Stimulated activated CD8-positive, alpha-beta memory T cell treated with anti-CD3 and anti-CD28 coated beads, Interleukin-4, amount 100 ng/mL, for 4 hours (primary cell): ENCODE measurements at places on chromosomes 4 and X.

DNA sequence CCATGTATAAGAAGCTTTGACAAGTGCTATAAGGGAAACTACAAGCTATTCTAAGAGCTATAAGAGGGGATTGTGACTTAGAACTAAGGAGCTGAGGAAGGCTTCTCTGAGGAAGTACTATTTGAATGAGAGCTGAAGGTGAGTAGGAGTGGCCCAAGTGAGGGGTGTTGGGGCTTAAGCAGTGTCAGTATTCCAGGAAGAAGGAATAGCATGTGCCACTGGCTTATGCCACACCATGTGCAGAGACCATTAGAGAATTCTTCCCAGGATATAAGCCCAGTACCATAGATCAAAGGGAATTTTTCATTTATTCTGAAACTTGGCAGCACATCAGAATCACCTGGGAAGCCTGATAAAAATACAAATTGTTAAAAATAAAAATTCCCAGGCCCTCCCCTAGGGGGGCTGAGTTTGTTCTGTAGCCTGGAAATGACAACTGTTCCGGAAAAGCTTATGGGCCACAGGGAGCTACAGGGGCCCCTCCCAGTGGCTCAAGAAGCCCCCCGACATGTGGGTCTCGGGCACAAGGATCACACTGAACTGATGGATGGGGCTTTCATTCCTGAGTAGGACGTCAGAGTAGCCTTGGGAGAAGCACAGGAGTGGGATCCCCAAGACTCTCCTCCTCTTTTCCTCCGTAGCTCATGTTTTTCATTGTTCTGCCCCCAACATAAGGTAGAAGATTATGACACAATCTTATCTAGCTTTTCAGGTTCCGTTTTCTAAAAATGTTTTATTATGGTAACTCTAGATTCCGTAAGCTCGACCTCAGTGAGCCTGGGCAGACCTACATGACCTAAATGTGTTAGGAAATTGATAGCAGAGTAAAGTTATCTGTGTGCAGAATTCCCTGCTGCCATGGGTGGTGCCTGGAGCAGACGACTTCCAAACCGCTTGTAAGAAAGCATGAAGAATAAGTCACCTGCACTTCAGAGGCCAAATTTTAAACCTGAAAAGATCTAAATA lies 119.3 kb downstream of the AFF1 start:
- no peak for DNase-seq

GRCh38 chrX:118802857-118803256 lies 20.8 kb upstream of the ZCCHC12 start:
- DNase-seq, result no peak

- DNase-seq, result no peak
Measured at GRCh38 chr4:166506051-166506450, 633.0 kb downstream of the TLL1 start.

DNA sequence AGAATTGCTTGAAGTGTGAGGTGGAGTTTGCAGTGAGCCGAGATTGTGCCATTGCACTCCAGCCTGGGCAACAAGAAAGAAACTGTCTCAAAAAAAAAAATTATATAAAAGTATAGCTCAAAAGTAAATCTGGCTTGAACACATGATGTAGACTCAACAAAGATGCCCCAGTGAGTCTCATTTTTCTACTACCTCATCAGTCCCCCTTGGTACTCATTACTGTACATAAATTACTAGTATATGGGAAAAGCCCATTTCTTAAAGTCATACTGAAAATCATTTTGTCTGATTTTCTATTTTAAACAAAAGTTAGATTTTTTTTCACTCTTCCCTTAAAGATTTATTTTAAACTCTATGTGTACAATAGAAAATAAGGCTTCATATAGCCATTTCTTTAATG lies 39.2 kb downstream of the FAM241A start:
- no peak for DNase-seq

- no peak for DNase-seq
Measured at GRCh38 chr4:140641789-140642439, 73.2 kb upstream of the UCP1 start.
